ENCODE measurements at places on chromosomes 3 and 15. TPM values are rescaled to one million over a fixed set of nuclear protein-coding genes. Genes with fewer than 3 reads are reported as not detected.

SMAD6 gene
- total RNA-seq = 0.40 TPM

LRRC3B gene
- not detected for total RNA-seq

SELENOS gene
- 29.7 TPM for total RNA-seq

GRCh38 chr3:29329986-29330890, 49.4 kb downstream of the RBMS3 start:
- no peak overlapping the region for H3K4me3 ChIP-seq
- H3K27me3 ChIP-seq = no peaks in the 10 kb centered on the region
- H3K4me1 ChIP-seq = no peaks in the 10 kb centered on the region
- H3K36me3 ChIP-seq = no peaks in the 10 kb centered on the region

GRCh38 chr3:24184528-24185176, 239.6 kb downstream of the NR1D2 start:
- no peak overlapping the region for H3K27ac ChIP-seq
- no peak overlapping the region for H3K4me3 ChIP-seq
- no peak for DNase-seq
- no peaks in the 10 kb centered on the region for H3K36me3 ChIP-seq
- H3K4me1 ChIP-seq = no peaks in the 10 kb centered on the region

DNA sequence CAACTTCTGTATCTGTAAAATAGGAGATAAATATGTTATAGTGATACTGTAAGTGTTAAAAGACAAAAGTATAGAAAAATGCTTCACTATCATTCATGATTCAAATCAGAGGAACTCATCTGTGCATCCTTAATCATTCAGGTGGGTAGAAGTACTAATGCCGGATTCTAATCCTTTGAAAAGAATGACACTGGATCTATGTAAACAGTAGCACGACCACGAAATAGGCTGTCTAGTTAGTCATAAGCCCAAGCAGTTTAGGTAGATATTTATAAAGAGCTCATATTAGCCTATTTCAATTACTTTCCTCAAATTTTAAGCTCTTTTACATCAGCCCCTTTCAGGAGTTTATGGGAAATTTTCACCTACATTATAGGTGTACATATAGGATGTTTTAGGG, 437.9 kb downstream of the SOX2 start:
- DNase-seq = no peak
- no peaks in the 10 kb centered on the region for H3K4me1 ChIP-seq
- H3K36me3 ChIP-seq = no peaks in the 10 kb centered on the region
- no peak overlapping the region for H3K4me3 ChIP-seq

DNA sequence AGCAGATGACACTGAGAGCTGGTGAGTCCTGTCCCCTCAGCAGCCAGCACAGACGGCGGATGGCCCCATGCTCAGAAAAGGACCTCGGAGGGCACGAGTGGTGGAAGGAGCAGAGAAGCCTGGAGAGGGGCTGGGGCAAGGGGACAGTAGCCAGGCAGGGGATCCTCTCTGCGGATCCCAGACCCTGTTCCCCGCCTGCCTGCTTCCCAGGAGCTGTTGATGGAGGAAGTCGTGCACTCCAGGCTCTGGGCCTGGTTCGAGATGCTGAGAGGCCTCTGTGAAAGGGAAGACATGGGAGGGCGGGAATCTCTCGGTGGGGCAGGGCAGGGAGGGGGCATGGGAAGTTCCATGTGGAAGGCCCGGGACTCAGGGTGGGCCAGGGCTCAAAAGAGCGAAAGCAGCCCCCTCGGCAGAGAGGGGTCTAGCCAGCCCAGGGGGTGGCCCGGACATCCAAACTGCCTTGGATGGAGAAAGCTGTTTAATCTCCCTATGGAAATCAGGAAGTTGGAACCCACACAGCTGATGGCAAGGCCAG, 47.9 kb upstream of the MAGEF1 start:
- peaks cover 4% of the 10 kb centered on the region for H3K27me3 ChIP-seq
- no peak for DNase-seq
- peaks cover 5% of the 10 kb centered on the region for H3K4me1 ChIP-seq

DNA sequence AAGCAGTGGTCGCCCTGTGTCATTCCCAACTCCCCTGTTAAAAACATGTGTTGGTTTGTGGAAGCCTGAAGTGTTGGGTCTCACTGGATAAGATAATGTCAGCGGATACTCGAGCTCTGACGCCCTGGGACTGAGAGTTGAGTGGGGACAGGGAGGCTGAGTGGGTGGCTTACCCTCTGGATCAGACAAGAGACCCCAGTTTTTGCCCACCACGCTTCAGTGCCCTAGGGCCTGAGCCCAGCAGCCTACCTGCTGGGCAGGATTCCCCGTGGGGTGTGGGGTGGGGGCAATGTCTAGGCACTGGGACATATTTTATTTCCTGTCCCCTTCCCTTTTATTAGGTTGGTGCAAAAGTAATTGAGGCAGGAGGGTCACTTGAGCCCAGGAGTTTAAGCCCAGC, 75.0 kb downstream of the SMAD6 start:
- no peak for DNase-seq
- H3K27me3 ChIP-seq = peaks cover under 1% of the 10 kb centered on the region
- H3K4me1 ChIP-seq = no peaks in the 10 kb centered on the region
- no peak overlapping the region for H3K4me3 ChIP-seq
- H3K36me3 ChIP-seq = no peaks in the 10 kb centered on the region

GRCh38 chr3:188890572-188891270, 281.1 kb upstream of the TPRG1 start:
- no peak for DNase-seq
- H3K27ac ChIP-seq = no peak overlapping the region
- peaks cover 5% of the 10 kb centered on the region for H3K36me3 ChIP-seq
- H3K4me3 ChIP-seq = no peak overlapping the region
- H3K27me3 ChIP-seq = no peaks in the 10 kb centered on the region

GRCh38 chr3:38500688-38501417, 4.7 kb downstream of the EXOG start:
- DNase-seq = no peak
- no peak overlapping the region for H3K4me3 ChIP-seq
- H3K27ac ChIP-seq = no peak overlapping the region
- H3K36me3 ChIP-seq = peaks cover 37% of the 10 kb centered on the region
- H3K27me3 ChIP-seq = no peaks in the 10 kb centered on the region

- peak overlapping the region; percentile 68 for H3K27ac ChIP-seq
- peaks cover 72% of the 10 kb centered on the region for H3K36me3 ChIP-seq
- H3K4me1 ChIP-seq = peaks cover 34% of the 10 kb centered on the region
- no peak overlapping the region for H3K4me3 ChIP-seq
- no peak for DNase-seq
Observed at GRCh38 chr15:101286471-101287114, 8.5 kb downstream of the SNRPA1 start.

- DNase-seq = no peak
- H3K4me3 ChIP-seq = no peak overlapping the region
- H3K4me1 ChIP-seq = no peaks in the 10 kb centered on the region
- no peak overlapping the region for H3K27ac ChIP-seq
- H3K36me3 ChIP-seq = no peaks in the 10 kb centered on the region
Observed at GRCh38 chr3:13687517-13687943, 138.6 kb downstream of the FBLN2 start.

DNA sequence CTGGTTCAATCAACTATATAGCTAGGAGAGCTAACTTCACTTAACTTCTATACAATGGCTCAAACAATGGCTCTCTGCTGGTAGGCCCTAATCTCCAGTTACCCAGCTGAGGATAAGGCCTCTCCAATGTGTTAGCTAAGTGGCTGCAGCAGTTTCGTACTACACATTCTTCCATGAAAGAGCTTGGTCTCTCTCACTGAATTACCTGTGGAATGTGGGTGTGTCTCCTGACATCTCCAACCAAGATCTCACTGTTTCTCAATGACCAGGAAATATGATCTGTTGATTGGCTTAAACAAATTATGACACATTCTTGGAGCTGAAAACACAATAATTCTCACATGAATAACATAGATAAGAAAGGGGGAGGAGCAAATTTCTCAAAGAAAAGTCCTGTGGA, 169.8 kb upstream of the ROBO1 start:
- H3K27ac ChIP-seq = no peak overlapping the region
- H3K4me3 ChIP-seq = no peak overlapping the region
- H3K36me3 ChIP-seq = no peaks in the 10 kb centered on the region
- no peaks in the 10 kb centered on the region for H3K27me3 ChIP-seq

GRCh38 chr3:142366434-142366833, 81.4 kb downstream of the XRN1 start:
- peaks cover 35% of the 10 kb centered on the region for H3K36me3 ChIP-seq
- no peak overlapping the region for H3K4me3 ChIP-seq
- H3K27ac ChIP-seq = no peak overlapping the region
- no peaks in the 10 kb centered on the region for H3K27me3 ChIP-seq
- no peak for DNase-seq

All from activated CD4-positive, alpha-beta T cell treated with anti-CD3 and anti-CD28 coated beads, Interleukin-2, amount 10 ng/mL, durations not matched to agents 7 days and 5 days (primary cell).